ENCODE measurements at places on chromosomes 1 and 21.
A peak's percentile ranks its signal among the peaks of the same experiment; 100 is the strongest.

DNA sequence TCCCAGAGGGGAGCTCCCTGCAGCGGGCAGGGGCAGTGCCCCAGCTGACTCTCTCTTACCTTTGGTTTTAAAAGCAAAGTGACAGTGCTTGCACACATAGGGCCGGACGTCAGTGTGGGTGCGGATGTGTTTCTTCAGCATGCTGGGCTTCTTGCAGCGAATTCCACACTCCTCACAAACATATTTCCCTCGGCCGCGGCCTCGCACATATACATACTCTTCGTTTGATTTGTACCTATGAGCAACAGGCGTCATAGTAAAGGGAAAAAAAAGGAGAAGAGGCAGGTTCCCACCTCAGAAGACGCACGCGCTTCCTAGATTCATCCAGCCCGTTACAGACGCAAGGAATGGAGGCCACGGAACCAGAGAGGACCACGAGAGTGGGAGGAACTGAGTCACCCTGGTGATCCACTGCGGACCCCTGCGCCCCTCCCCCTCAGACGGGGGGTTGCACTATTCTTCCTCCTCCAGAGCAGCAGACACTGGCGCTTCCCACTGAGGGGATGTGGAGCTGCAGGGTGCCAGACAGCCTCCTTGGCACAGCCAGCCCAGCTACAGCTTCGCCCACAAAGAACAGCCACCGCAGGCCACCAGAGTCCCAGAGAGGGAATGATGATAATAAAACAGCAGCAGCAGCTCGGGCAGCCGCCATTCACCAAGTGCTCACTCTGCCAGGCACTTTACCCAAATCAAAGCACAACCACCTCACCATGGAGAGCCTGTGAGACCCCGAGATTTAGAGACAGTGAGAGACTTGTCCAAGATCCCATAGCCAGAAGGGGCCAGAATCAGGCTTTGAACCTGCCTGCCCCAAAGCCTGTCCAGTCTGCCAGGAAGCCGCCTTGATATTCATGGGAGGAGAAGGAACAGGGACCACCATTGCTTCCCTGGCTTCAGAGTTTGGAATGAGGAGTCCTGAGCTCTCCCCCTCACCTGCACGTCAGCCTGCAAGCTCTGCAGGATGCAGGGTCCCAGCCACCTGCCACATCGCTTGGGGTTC is 40.5 kb upstream of the EDN2 start:
- DNase-seq = no peak

DNA sequence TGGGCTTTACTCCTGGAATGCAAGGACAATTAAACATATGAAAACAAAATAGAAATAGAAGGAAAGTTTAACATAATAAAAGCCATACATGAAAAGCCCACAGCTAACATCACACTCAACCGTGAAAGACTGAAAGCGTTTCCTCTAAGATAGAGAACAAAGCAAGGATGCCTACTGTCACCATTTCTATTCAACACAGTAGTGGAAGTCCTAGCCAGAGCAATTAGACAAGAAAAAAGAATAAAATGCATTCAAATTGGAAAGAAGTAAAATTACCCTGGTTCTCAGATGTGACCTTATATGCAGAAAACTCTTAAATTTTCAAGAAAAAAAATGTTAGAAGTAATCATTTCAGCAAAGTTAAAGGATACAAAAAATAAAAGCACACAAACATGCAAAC is 34.0 kb downstream of the ZNF644 start:
- DNase-seq = no peak

DNA sequence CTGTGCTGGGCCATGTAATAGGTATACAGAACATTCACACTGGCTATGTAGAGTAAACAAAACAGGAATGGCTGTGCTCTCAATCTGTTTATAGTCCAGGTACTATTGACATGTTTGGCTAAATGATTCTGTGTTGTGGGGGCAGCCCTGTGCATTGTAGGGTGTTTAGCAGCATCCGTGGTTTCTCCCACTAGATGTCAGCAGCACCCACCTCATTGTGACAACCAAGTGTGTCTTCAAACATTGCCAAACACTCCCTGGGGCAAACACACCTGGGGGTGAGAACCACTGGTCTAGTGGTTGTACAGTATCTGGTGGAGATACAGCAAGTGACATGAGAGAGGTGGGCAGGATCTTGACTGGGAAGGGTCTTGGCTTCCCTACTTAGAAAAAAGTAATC is 80.4 kb upstream of the SPATA6 start:
- DNase-seq = peak; percentile 21

DNA sequence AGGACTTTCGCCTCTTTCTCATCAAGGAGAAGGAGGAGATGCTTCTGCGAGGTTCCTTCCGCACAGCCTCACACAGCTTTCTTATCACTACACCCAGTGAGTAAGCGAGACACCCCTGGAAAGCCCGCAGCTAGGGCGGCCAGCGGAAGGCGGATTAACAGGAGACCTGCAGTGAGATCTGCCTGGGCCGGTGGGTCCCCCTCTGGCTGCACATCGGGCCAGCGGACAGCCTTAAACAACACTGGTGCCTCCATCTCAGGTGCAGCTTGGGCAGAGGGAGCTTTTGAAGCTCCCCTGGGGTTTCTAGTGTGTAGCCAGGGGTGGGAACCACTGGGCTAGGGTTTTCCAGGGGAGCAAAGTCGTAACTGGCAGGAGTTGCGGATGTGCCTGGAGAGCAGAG is 17.5 kb upstream of the MTARC1 start:
- no peak for DNase-seq

GRCh38 chr1:185318431-185319138 is 1.5 kb upstream of the IVNS1ABP start:
- no peak for DNase-seq

DNA sequence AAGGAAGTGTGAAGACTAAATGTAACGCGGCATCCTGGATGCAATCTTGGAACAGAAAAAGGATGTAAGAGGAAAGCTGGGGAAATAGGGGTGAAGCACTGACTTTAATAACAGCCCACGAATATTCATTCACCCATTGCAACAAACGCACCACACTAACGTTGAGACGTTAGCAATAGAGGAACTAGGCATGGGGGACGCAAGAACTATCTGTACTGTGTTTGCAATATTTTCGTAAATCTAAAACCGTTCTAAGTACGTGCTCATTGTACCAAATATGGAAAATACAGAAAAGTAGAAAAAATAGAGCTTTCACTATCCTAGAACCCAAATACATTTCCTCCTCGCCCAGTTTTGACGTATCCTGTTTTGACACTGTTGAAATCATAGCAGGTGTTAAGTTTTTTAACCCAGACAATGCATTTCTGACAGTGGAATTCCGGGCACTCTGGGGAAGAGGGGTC is 3.9 kb downstream of the LAPTM5 start:
- DNase-seq = peak; percentile 77

- DNase-seq = peak; percentile 71
These were observed 15.2 kb downstream of the EXTL2 start for GRCh38 chr1:100879422-100879821.

GRCh38 chr1:191695865-191696264 is 462.4 kb upstream of the RGS18 start:
- DNase-seq = peak; percentile 89

DNA sequence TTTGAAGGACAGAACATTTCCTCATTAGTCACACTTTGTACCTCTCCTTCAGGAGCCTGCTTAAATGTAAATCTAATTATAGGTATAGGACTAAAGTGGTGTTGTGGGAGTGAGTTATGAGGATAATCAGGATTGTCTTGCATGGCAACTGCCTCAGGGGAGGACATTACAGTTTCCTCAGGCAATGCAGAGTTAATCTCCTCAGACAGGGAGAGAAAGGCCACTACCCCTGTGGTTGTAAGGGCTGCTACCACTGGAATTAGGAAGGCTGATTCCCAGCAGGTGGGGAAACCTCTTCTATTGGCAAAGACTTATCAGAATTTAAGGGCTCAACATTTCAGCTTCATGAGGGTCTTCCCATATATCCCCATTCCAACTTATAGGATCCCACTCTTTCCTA is 286.8 kb upstream of the PBX1 start:
- DNase-seq = no peak

DNA sequence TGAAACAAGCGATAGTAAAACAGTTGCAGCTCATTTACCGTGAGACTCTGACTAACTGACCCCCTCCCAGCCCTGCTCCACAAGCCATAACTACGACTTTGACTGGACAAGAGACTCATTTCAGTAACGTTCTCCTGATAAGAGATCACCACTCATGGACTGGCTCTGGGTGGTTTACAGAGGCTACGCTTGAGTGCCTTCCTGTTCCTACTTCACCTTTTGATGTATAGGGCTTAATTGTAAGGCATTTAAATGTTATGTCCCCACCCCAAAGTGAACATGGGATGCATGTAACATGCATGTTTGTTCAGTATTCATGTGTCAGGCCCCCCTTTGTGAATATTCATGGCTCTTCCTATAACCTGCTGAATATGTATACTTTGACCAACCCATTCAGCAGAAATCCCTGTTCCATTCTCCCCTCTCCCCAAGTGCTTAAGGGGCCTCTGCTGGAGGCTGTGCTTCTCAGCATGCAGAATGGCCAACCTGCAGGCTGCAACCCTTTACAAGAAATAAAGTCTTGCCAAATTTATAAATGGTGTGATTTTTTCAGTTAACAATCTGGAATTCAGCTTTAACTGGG is 50.7 kb upstream of the SPOCD1 start:
- no peak for DNase-seq

- no peak for DNase-seq
These were observed 7.2 kb upstream of the WARS2 start for GRCh38 chr1:119147661-119148090.

DNA sequence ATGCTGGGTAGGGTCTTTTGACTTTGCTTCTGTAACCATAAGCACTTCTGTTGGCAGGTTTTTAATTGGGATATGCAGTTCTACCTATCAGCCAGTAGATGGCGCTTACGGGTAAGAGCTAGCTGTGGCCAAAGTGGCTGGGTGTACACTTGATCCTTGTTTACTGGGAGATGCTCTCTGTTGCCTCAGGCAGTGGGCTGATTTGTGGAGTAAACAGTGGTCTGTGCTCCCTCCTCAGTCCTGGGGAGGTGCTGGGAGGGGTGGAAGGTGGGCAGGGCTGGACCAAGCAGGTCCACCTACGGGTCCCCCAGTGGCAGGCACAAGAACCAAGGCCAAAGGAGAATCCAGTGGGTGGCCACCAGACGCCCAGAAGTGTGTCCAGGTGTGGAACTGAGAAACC is 43.4 kb downstream of the RALGPS2 start:
- DNase-seq = peak; percentile 36

DNA sequence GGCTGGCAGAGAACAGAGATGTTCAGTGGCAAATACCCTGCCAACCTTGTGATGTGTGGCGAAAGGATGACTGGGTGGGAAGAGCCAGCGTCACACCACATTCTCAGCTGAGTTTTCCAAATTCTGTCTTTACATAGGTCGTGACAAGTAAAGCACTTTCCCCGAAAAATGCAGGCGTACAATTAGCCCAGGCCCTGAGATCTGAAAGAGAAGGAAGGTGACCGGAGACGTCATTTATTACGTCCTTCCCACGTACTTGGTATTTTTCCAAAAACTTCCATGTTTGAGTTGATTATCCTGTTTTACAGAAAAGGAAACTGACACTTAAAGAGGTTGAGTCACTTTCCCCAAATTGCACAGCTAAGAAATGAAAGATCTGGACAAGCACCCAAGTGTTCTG is 413.3 kb downstream of the PRDM2 start:
- DNase-seq = no peak

DNA sequence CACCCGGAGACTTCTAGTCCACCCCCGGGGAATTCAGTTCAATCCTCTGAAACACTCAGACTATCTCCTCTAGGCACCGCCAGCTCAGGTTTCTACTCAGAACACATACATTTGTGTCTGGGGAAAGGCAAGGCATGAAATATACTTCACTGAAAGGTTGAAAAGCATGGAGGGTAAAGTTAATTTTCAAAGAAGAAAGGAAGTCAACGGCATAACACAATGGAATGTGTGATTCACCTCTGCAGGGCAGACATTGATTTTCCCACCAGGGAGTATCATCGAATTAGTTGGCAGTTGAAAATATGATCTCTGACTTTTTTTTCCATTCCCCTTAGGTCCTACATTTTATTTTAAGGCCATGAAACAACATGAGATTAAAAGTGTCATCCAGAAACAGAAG is 669.4 kb downstream of the SMYD3 start:
- no peak for DNase-seq

GRCh38 chr1:186175588-186175987 is 199.5 kb downstream of the TPR start:
- peak; percentile 33 for DNase-seq

DNA sequence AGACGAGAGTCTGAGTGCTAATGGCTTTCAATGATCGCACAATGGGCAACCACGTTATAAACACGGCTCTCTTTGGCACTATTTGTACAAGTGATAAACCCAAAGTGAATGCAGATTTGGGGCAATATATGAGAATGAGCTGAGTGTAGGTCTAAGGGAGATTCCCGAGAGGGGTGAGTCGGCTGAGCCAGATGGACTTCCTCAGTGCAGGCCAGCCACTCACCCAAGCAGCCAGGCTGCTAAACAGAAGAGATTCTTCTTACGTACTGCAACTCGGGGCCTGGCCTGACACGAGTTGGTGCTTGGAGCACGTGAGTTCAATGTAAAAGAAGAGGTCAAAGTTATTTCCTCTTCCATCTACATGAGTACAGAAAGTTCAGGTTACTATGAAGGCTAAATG is 6.2 kb upstream of the MIXL1 start:
- no peak for DNase-seq

- DNase-seq = no peak
These were observed 13.2 kb downstream of the PPP1R12B start for GRCh38 chr1:202361701-202362100.

- no peak for DNase-seq
These were observed 816 bp downstream of the E2F2 start for GRCh38 chr1:23530087-23530746.

- peak; percentile 25 for DNase-seq
These were observed 3.9 kb downstream of the CLDN19 start for GRCh38 chr1:42736152-42736551.

- DNase-seq = no peak
These were observed 49.0 kb downstream of the LRRC53 start for GRCh38 chr1:74463333-74463988.

GRCh38 chr1:182718311-182718710 is 33.9 kb upstream of the RGS8 start:
- no peak for DNase-seq

GRCh38 chr1:21042929-21043605 is 133.6 kb downstream of the EIF4G3 start:
- no peak for DNase-seq

GRCh38 chr1:8365661-8366362 is 47.9 kb downstream of the SLC45A1 start:
- no peak for DNase-seq

DNA sequence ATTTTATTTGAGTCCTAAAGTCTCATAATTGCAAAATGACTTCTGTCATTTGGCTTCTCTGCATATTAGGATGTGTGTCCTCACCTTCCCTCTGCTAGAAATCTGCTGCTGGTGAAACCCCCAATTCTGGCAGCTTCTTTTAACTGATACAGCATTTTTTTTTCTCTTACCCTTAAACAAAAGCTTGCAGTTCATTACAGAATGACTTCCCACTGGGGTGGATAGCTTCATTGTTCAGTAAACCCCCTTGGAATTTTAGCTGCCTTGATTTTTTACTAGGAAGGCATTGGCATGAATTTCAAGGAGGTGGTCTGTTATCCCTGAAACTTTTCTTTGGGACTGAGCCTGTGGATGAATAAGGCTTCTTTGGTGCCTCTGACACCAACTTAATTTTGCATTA is 16.8 kb downstream of the TSEN15 start:
- no peak for DNase-seq

GRCh38 chr1:114080511-114081436 is 72.9 kb downstream of the SYT6 start:
- DNase-seq = no peak

GRCh38 chr1:160866695-160867260 is 4.1 kb upstream of the CD244 start:
- DNase-seq = no peak

- DNase-seq = no peak
These were observed 8.0 kb upstream of the SFN start for GRCh38 chr1:26854906-26855305.
